ENCODE measurements at places on chromosomes 7 and 10. TPM values are rescaled to one million over a fixed set of nuclear protein-coding genes. Genes with fewer than 3 reads are reported as not detected.

DNA sequence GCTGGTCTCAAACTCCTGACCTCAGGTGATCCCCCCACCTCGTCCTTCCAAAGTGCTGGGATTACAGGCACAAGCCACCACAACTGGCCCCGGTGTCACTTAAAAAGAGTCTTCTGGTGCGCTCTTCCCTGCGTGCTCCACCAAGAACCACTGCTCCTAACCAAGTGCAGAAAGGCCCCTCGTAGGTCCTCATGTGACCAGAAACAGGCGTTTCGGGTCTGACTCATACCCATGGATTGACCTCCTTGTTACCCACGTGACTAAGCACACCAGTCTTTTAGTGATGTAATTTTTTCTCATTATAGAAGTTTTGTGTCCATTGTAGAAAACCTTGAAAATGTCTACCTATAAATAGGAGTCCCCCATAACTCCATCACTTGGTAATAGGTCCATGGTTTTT, 13.9 kb downstream of the FKBP6 start:
- H3K27me3 ChIP-seq: no peaks in the 10 kb centered on the region
- no peak overlapping the region for H3K4me3 ChIP-seq
- DNase-seq: no peak
- H3K36me3 ChIP-seq: no peaks in the 10 kb centered on the region

- DNase-seq: no peak
- peaks cover 3% of the 10 kb centered on the region for H3K4me1 ChIP-seq
- no peak overlapping the region for H3K4me3 ChIP-seq
- H3K27ac ChIP-seq: no peak overlapping the region
- peaks cover 14% of the 10 kb centered on the region for H3K27me3 ChIP-seq
Measured at GRCh38 chr10:77533887-77534278, 103.7 kb downstream of the KCNMA1 start.

GRCh38 chr10:102467971-102468438, 16.7 kb upstream of the C10orf95 start:
- no peak for DNase-seq
- no peak overlapping the region for H3K27ac ChIP-seq
- peaks cover 8% of the 10 kb centered on the region for H3K4me1 ChIP-seq
- H3K4me3 ChIP-seq: no peak overlapping the region
- no peaks in the 10 kb centered on the region for H3K36me3 ChIP-seq

GRCh38 chr7:80851896-80852476, 66.9 kb downstream of the SEMA3C start:
- no peaks in the 10 kb centered on the region for H3K4me1 ChIP-seq
- no peaks in the 10 kb centered on the region for H3K27me3 ChIP-seq
- no peak overlapping the region for H3K27ac ChIP-seq
- no peak overlapping the region for H3K4me3 ChIP-seq
- no peak for DNase-seq
- no peaks in the 10 kb centered on the region for H3K36me3 ChIP-seq

DNA sequence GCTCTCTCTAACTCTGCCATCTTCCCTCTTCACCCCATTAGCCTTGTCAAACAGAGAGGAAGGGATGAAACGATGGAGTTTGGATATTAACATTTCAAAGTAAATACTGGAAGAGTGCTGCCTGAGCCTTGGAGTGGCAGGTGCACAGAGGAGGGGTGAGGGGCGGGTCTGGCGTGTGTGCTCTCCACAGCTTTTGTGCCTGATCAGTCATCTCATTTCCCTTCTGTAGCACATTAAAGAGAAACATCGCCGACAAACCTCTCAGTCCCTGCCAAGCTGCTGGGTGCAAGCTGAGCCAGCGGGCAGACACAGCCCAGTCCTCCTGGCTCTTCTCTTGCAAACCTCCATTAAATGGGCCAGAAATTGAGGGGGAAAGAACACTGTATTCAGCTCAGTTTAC, 76.2 kb downstream of the SLIT1 start:
- no peak for DNase-seq
- H3K36me3 ChIP-seq: no peaks in the 10 kb centered on the region
- H3K27me3 ChIP-seq: peaks cover 30% of the 10 kb centered on the region
- no peak overlapping the region for H3K4me3 ChIP-seq
- H3K27ac ChIP-seq: no peak overlapping the region

DNA sequence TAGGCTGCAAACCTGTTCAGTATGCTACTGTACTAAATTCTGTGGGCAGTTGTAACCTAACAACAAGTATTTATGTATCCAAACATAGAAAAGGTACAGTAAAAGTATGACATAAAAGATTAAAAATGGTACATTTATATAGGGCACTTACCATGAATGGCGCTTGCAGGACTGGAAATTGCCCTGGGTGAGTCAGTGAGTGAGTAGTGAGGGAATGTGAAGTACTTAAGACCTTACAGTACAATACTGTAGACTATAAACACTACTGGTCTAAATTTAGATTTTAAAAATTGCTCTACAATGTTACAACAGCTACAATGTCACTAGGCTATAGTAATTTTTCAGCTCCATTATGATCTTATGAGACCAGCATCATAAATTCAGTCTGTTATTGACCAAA, 146.0 kb upstream of the GNAI1 start:
- DNase-seq: no peak
- H3K27ac ChIP-seq: no peak overlapping the region
- no peaks in the 10 kb centered on the region for H3K27me3 ChIP-seq
- H3K36me3 ChIP-seq: no peaks in the 10 kb centered on the region
- no peaks in the 10 kb centered on the region for H3K4me1 ChIP-seq
- no peak overlapping the region for H3K4me3 ChIP-seq

DNA sequence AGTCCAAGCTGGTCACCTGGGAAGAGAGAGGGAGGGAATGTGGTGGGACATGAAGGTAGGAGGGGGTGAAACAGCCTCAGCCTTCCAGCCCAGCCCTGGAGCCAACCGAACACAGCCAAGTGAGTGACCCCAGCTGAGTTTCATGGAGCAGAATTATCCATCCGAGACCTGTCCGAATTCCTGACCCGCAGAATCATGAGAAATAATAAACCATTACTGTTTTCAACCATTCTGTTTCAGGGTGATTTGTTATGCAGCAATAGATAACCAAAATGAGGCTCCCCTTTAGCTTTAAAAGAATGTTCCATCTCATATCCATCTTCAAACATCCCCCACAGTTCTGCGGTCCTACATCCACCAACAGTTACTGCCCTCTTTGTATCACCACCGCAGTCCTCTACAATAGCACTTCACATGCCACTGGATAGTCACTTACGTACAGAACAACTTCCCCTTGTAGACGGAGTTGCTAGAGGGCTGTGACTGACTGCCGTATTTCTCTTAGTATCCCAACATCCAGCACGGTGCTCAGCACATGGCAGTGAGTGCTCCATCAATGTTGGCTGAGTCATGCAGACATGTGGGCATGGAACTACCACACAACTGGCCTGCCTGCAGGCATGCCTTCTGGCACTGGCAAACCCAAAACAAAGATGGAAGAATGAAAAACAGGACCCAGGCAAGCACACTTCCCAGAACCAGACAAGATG, 18.5 kb downstream of the KIAA1549 start:
- peaks cover 7% of the 10 kb centered on the region for H3K27me3 ChIP-seq
- H3K4me3 ChIP-seq: no peak overlapping the region
- no peak overlapping the region for H3K27ac ChIP-seq
- DNase-seq: no peak
- no peaks in the 10 kb centered on the region for H3K36me3 ChIP-seq
- H3K4me1 ChIP-seq: peaks cover 2% of the 10 kb centered on the region

- H3K36me3 ChIP-seq: peaks cover 23% of the 10 kb centered on the region
- no peak overlapping the region for H3K27ac ChIP-seq
- no peaks in the 10 kb centered on the region for H3K27me3 ChIP-seq
Measured at GRCh38 chr7:23709081-23709750, 803 bp upstream of the STK31 start.

Gene GJD4
- not detected for total RNA-seq

Gene BHLHA15
- 2.4 TPM for total RNA-seq

Gene SUGCT
- total RNA-seq: 1.3 TPM

Gene LBX1
- not detected for total RNA-seq

Gene NACAD
- 1.9 TPM for total RNA-seq

Gene TIMM23
- 80.1 TPM for total RNA-seq

Gene ARHGAP22
- total RNA-seq: 1.8 TPM

Gene MPLKIP
- total RNA-seq: 25.7 TPM

Gene SLC18A2
- not detected for total RNA-seq

Gene UNCX
- total RNA-seq: not detected

Gene VTI1A
- total RNA-seq: 51.9 TPM

Gene PARD3
- total RNA-seq: 0.56 TPM

Data from natural killer cell treated with Interleukin-12 subunit alpha and Interleukin-12 subunit beta and Interleukin-15 and Interleukin-18, amount 100 ng/mL, for 72 hours (primary cell).